ENCODE measurements at places on chromosomes 2 and 18. TPM values are rescaled to one million over a fixed set of nuclear protein-coding genes. Genes with fewer than 3 reads are reported as not detected.

The CROCC2 gene
- total RNA-seq = not detected

The LINC00305 gene
- not detected for total RNA-seq

The DLGAP1 gene
- 5.7 TPM for total RNA-seq

The ZAP70 gene
- 4.9 TPM for total RNA-seq

The ALPI gene
- not detected for total RNA-seq

The SLC11A1 gene
- total RNA-seq = 161 TPM

The CCDC121 gene
- 1.2 TPM for total RNA-seq

The GAD1 gene
- 0.31 TPM for total RNA-seq

The EPG5 gene
- 43.7 TPM for total RNA-seq

The BMP10 gene
- total RNA-seq = not detected

The FAM237A gene
- not detected for total RNA-seq

The ZNF385B gene
- total RNA-seq = not detected

The TP53I3 gene
- total RNA-seq = 17.6 TPM

The NOSTRIN gene
- total RNA-seq = 58.4 TPM

The XIRP2 gene
- total RNA-seq = not detected

The SOWAHC gene
- total RNA-seq = 8.5 TPM

The EPB41L3 gene
- total RNA-seq = 163 TPM

The B4GALT6 gene
- total RNA-seq = 5.8 TPM

The VIT gene
- total RNA-seq = 10.2 TPM

The HAAO gene
- total RNA-seq = 7.2 TPM

The GAL3ST2 gene
- total RNA-seq = 3.1 TPM

The STRN gene
- 16.7 TPM for total RNA-seq

The OTOS gene
- total RNA-seq = not detected

The GALR1 gene
- total RNA-seq = not detected

The ZNF521 gene
- 38.1 TPM for total RNA-seq

The GTF2A1L gene
- total RNA-seq = not detected

The RNF152 gene
- total RNA-seq = 11.7 TPM

The REG3A gene
- not detected for total RNA-seq

The RFTN2 gene
- total RNA-seq = 18.3 TPM

The SNORC gene
- total RNA-seq = 0.79 TPM

The PKDCC gene
- total RNA-seq = 125 TPM

All from omental fat pad (tissue), 4 donors.